IMR-90 (cell line): ENCODE measurements at places on chromosomes 2 and 18. TPM values are rescaled to one million over a fixed set of nuclear protein-coding genes. Genes with fewer than 3 reads are reported as not detected.

- DNase-seq: peak; percentile 30
- no peaks in the 10 kb centered on the region for H3K27me3 ChIP-seq
- H3K36me3 ChIP-seq: peaks cover 22% of the 10 kb centered on the region; the same call in 1 of the 2 replicates
- H3K4me3 ChIP-seq: no peak overlapping the region
Measured at GRCh38 chr18:76405681-76406356, 89.2 kb downstream of the ZNF516 start.

GRCh38 chr2:43095533-43096295, 130.7 kb downstream of the ZFP36L2 start:
- DNase-seq: no peak
- H3K4me3 ChIP-seq: no peak overlapping the region
- no peak overlapping the region for H3K27ac ChIP-seq
- H3K4me1 ChIP-seq: no peaks in the 10 kb centered on the region
- no peaks in the 10 kb centered on the region for H3K36me3 ChIP-seq

Gene PLB1
- total RNA-seq: 0.90 and 1.4 TPM in 2 replicates

GRCh38 chr2:165877565-165878550, 75.7 kb downstream of the TTC21B start:
- H3K27me3 ChIP-seq: no peaks in the 10 kb centered on the region
- DNase-seq: peak; percentile 66
- no peak overlapping the region for H3K4me3 ChIP-seq
- H3K4me1 ChIP-seq: no peaks in the 10 kb centered on the region; the same call in 1 of the 2 replicates

- no peak for DNase-seq
- H3K27me3 ChIP-seq: peaks cover 17% of the 10 kb centered on the region
- H3K36me3 ChIP-seq: no peaks in the 10 kb centered on the region
- no peak overlapping the region for H3K4me3 ChIP-seq
Measured at GRCh38 chr2:153474876-153475435, 3.6 kb downstream of the RPRM start.

DNA sequence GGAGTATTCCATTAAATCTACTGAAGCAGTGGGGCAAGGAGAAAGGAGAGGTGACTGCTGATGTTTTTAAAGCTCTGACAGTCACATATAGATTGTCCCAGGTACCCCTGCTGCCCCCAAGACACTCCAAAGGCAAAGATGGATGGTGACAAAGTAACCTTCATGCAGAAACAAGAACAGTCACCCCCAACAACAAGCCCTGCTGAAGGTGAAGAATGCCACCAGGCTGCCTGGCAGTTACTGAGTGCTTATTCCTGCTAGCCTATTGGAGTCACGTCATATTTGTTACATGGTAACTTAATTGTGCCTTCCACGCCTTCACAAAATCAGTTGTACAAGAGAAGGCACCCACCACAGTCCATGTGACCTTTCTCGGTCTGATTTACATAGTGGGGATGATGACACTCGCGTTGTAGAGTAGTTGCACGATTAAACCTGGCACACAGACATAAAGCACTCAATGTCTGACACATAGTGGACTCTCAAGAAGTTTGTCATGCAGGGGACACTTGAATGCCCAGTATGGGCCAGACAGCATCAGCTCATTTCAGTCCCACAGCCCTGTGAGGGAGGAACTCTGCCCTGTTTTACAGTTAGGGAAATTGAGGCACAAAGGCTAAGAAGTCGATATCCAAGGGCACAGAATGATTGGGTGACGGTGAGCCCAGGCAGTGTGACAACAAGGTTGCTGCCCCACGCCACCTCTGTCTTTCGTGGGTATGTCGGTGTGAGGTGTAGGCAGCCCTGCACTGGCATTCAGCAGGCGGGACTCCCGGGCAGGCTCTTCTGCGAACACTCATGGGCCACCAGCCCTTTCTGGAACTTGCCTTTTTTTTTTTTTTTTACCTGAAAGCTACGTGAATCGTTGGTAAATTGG, 62.7 kb downstream of the ZCCHC2 start:
- H3K36me3 ChIP-seq: no peaks in the 10 kb centered on the region; the same call in 1 of the 2 replicates
- no peak overlapping the region for H3K4me3 ChIP-seq
- peaks cover 3% of the 10 kb centered on the region for H3K27me3 ChIP-seq
- peaks cover 1% of the 10 kb centered on the region; the same call in 1 of the 2 replicates for H3K4me1 ChIP-seq
- DNase-seq: no peak

DNA sequence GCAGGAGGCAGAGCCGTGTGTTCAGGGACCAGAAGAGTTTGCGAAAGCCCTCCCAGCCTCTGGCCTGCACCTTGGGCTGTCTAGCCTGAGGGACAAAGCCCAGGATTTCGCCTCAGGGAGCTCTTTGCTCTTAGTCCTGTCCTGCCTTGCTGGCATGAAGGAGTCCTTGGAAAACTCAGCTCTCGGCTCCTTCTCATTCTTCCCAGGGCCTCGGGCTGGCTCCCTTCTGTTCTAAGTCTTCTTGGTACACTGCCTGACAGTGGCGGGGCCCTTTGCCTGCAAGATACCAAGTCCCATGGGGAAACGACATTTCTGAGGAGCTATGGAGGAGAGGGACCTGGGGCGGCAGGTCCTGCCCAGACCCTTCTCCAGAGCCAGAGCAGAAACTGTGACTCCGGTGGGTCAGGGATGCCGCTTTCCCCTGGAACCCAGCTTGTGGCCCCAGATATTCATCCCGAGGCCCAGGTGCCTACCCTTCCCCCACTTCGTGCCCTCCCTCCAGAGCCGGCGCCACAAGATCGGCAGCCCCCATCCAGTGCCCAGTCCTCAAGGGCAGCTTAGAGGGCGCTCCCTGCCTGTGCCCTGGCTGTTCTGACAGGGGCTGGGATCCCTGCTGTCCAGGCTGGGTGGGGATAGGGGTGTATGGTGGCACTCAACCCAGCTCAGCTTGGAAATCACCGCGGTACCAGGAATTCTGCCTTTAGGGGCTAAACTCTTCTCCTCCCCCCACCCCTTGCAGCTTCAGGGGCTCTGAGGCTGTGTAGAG, 5.5 kb upstream of the CYP26B1 start:
- H3K27me3 ChIP-seq: peaks cover 84% of the 10 kb centered on the region
- no peaks in the 10 kb centered on the region for H3K36me3 ChIP-seq
- DNase-seq: no peak
- no peak overlapping the region for H3K27ac ChIP-seq

Gene ZNG1B
- 7.0 and 17.2 TPM in 2 replicates for total RNA-seq

GRCh38 chr2:80687524-80687923, 383.0 kb upstream of the LRRTM1 start:
- H3K27me3 ChIP-seq: no peaks in the 10 kb centered on the region
- no peak overlapping the region for H3K27ac ChIP-seq
- H3K36me3 ChIP-seq: no peaks in the 10 kb centered on the region

Gene SCG2
- total RNA-seq: 0.36 and 0.56 TPM in 2 replicates

Gene CYTIP
- total RNA-seq: not detected in 2 replicates

DNA sequence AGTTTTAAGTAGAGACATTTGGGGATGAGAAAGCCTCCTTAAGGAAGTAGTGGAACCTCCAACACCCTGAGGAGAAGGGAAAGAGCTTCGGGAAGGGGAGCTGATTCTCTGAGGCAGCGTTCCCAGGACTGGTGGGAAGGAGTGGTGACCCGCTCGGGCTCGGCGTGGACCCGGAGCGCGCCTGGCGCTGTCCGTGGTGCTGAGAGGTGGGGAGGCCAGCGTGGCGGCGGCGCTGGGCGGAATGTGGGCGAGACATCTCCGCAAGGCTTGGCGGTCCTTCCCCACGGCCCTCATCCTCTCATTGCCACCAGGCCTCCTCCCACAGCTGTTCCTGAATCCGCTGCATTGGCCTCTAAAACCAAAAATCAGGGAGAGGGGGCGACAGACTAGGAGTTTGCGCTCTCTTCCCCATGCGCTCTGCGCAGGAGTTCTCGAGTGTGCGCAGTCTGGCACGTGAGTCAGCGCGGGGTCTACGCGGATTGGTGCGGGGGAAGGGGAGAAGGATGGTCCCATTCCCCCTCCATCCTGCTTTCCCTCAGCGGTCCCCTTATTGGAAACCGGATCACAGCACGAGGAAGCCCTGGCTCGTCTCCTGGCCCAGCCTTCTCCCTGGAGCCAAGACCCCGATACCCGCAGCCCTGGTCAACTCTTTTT, 857 bp downstream of the RESP18 start:
- no peaks in the 10 kb centered on the region for H3K4me1 ChIP-seq
- no peak overlapping the region for H3K27ac ChIP-seq
- H3K36me3 ChIP-seq: no peaks in the 10 kb centered on the region

Gene CRYBA2
- not detected in 2 replicates for total RNA-seq

DNA sequence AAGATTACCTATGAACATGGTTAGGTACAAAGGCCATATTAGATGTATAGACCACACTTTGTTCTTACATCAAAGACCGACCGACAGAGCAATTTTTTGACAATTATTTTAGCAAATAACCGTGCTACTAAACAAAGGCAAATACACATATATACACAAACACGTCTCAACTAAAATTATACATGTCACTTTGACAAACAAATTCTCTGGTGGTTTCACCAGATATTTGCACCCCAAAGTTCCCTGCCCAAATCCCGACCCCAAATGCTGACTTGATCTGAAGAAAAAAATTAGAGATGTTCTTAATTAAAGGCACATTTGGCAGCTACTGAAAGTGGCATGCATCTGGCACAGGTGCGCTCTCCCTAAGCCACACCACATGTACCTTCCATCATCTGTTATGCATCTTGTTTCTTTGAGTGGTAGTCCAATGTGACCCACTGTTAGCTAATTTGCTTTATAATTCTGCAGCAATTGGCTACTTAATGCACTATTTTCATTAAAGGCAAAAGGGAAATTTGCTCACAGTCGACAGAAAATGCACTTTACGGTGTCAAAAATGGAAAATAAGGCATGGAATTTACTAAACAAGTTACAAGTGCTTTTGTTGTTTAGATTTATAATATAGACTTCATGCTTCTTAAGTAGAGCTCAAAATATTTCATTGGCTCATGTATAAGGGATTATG, 92.1 kb downstream of the ARHGEF33 start:
- no peak for DNase-seq
- no peaks in the 10 kb centered on the region for H3K27me3 ChIP-seq
- H3K27ac ChIP-seq: no peak overlapping the region
- H3K36me3 ChIP-seq: peaks cover 14% of the 10 kb centered on the region
- H3K4me1 ChIP-seq: no peaks in the 10 kb centered on the region

GRCh38 chr2:19062370-19062769, 296.1 kb downstream of the OSR1 start:
- no peaks in the 10 kb centered on the region for H3K27me3 ChIP-seq
- H3K27ac ChIP-seq: no peak overlapping the region
- no peak overlapping the region for H3K4me3 ChIP-seq
- DNase-seq: no peak
- no peaks in the 10 kb centered on the region for H3K4me1 ChIP-seq
- H3K36me3 ChIP-seq: no peaks in the 10 kb centered on the region

Gene MAP3K19
- not detected in 2 replicates for total RNA-seq

Gene GKN1
- total RNA-seq: not detected in 2 replicates

Gene PID1
- 0.83 and 0.90 TPM in 2 replicates for total RNA-seq

Gene B3GNT7
- under 0.01 TPM in 2 replicates for total RNA-seq

Gene CPS1
- total RNA-seq: 18.6 and 20.1 TPM in 2 replicates

DNA sequence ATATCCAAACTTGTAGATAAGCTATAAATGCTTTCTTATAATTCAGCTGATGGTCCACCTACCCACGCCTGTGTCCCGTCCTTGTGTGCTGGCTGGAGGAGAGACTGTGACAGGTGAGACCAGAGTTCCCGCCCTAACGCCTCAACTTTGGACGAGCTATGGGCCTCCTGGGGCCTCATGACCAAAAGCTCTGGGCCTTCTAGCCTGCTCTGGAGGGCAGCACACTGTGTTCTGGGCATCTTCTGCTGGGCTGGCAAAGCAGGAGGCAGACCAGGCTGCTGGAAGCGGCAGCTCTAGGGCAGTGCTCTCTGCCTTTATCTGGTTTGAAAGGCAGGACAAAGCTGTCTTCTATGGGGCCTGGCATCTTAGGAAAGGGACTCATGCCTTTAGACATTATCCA, 26.0 kb upstream of the PAX8 start:
- H3K4me3 ChIP-seq: no peak overlapping the region
- H3K36me3 ChIP-seq: no peaks in the 10 kb centered on the region
- H3K4me1 ChIP-seq: no peaks in the 10 kb centered on the region
- no peak for DNase-seq
- no peak overlapping the region for H3K27ac ChIP-seq
- H3K27me3 ChIP-seq: peaks cover 28% of the 10 kb centered on the region

- H3K27me3 ChIP-seq: no peaks in the 10 kb centered on the region
- H3K4me3 ChIP-seq: peak overlapping the region; percentile 75
- DNase-seq: no peak
- peaks cover 10% of the 10 kb centered on the region for H3K4me1 ChIP-seq
- H3K27ac ChIP-seq: peak overlapping the region; percentile 73
- H3K36me3 ChIP-seq: no peaks in the 10 kb centered on the region
Measured at GRCh38 chr2:108534584-108535356, 500 bp downstream of the LIMS1 start.

DNA sequence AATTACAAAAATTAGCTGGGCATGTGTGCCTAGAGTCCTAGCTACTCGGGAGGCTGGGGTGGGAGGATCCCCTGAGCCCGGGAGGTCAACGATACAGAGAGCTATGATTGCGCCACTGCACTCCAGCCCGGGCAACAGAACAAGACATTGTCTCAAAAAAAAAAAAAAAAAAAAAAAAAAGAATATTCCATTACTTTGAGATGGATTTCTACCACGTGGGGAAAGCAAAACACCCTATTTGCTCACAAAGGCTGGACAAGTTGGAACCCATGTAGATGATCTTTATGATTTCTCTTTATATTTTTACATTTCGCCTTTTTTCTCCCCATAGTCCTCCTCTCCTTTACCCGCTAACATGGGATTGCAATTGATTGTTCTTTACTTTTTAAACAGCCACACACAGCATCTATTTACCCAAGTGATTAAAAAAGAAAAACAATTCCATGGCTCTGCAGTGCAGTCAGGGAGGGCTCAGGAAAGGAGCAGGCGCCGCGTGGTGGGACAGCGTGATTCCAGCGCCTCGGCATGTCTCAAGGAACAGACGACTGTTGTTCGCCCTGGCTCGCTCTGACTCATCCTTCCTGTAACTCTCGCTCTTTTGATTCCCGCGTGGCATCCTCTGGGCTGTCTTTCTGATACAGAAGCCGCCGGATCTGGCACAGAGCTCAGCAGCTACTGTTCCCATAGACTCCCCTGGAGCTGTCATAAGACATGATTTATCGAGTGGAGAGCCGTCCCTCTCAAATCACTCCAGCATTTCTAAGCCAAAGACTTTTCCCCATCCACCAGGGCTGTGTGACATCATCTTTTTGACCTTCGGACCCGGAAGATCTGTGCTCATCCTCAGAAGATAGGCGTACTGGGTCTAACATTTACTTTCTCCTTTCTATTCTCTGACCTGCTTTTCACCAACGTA, 230.4 kb upstream of the AGAP1 start:
- no peak overlapping the region for H3K4me3 ChIP-seq
- peak; percentile 93 for DNase-seq
- no peaks in the 10 kb centered on the region for H3K36me3 ChIP-seq
- peaks cover 25% of the 10 kb centered on the region for H3K4me1 ChIP-seq
- H3K27ac ChIP-seq: peak overlapping the region; percentile 66
- H3K27me3 ChIP-seq: no peaks in the 10 kb centered on the region

DNA sequence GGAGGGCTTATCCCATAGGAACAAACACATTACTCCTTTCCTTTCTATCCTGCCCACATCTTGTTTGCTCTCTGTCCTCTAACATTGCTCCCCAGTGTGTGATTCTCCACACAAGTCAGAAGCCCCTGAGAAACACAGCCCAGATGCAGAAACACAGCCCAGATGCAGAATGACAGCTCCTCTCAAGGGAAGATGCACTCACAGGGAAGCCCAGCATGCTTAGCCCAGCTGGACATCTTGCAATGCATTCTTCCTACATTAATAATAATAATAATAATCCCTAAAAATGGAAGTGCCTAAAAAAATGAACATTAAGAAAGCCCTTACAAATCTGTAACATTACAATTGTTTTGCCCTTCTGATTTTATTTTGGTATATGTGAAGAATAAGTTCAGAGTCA, 172.1 kb downstream of the CBLN2 start:
- no peak for DNase-seq
- no peak overlapping the region for H3K27ac ChIP-seq
- H3K27me3 ChIP-seq: no peaks in the 10 kb centered on the region

Gene USP34
- total RNA-seq: 128 and 139 TPM in 2 replicates
